Globus pallidus (tissue), 1 donor: ENCODE measurements at places on chromosomes 16 and 17.

- DNase-seq, result no peak
Measured at GRCh38 chr17:34622862-34623623, 43.7 kb downstream of the TMEM132E start.

- no peak for DNase-seq
Measured at GRCh38 chr17:56739776-56740175, 93.9 kb downstream of the C17orf67 start.

GRCh38 chr16:79053577-79053976 is 547.0 kb downstream of the MAF start:
- no peak for DNase-seq

- DNase-seq, result no peak
Measured at GRCh38 chr17:5362162-5362811, 57.2 kb downstream of the NUP88 start.

- DNase-seq, result no peak
Measured at GRCh38 chr17:41404024-41404671, 6.7 kb upstream of the KRT31 start.

GRCh38 chr16:13110124-13110796 is 208.9 kb downstream of the SHISA9 start:
- DNase-seq, result peak; percentile 34

GRCh38 chr17:62064029-62064790 is 868 bp downstream of the MED13 start:
- peak; percentile 24 for DNase-seq

DNA sequence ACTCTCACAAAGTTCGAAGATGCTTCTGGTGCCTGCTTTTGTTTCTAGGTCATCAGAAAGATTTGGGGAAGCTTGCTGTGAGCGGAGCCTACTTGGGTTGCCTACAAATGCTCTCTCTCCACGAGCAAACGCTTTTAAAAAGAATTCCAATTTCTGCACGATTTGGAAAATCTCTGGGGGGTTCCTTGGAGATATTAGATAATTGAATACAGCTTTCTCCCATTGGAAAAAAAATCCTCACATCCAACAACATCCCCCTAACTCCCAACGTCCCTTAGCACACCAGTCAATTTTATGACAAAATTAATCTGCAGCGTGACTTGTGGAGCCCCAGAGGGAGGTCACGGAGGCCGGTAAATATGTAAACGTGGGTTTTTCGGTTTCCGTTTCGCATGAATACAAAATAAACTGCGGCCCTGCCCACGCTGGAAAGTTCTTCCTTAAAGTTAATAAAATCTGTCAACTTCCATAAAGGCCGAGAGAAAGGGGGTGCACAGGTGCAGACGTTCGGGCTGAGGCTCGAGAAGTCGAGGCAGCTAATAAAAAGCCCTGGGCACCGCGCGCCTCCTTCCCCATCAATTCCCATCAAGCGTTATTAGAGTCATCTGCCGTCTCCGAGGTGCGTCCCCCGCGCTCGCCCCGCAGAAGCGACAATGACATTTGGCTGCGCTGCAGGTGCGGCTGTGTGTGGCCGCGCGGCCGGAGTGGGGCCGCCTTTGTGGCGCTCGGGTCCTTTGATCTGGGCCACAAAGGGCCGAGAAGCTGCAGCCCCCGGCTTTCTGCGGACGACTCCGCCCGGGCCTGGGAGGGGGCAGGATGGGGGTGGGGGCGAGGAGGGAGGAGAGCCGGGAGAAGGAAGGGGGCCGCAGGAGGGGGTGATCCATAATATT is 37.6 kb downstream of the SALL1 start:
- no peak for DNase-seq
